ENCODE measurements at places on chromosomes 3 and 15.

- DNase-seq, result no peak
Measured at GRCh38 chr15:72379856-72380430, 4.1 kb upstream of the HEXA start.

DNA sequence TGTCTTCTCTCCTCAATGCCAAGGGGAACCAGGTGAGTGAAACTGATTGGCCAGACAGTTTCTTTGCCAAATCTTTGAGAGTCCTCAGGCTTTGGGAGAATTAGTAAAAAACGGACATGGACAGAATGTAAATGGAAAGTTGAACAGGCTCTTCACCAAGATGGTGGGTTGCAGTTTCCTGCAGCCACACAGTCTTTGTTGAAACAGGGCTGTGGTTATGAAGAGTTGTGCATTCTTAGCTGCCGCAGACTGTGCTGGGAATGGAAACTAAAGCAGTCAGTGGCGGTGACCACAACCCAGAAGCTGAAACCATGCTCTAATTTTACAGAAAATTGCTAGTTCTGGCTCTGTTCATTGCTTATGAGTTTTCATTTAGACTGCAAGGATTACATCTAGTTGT lies 42.1 kb upstream of the TASOR start:
- no peak for DNase-seq

- DNase-seq, result peak; percentile 47
Measured at GRCh38 chr3:72288955-72289691, 504.2 kb upstream of the PROK2 start.

- no peak for DNase-seq
Measured at GRCh38 chr3:126924458-126924857, 58.5 kb upstream of the PLXNA1 start.

GRCh38 chr3:43063114-43063513 lies 42.8 kb downstream of the POMGNT2 start:
- no peak for DNase-seq

- no peak for DNase-seq
Measured at GRCh38 chr3:137285924-137286323, 328.1 kb downstream of the IL20RB start.

DNA sequence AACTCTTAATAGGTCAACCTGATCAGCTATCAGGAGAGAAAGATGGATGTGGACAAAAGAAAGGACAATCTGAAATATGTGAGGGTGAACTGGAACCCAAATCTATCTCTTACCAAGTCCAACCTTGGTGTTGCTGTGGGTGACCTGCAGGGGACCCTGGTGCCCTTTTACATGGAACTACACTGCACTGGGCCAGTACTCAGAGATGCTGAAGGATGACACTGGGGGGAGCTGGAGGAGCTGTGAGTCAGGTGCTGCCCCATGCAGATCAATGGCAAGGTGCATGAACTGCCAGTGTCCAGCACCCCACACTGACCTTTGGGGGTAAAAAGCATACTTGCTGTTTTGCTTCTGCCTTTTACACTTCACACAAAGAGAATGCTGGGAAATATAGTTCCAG lies 55.6 kb upstream of the TBC1D5 start:
- DNase-seq, result no peak

GRCh38 chr3:46089237-46090011 lies 62.1 kb upstream of the XCR1 start:
- DNase-seq, result peak; percentile 76

DNA sequence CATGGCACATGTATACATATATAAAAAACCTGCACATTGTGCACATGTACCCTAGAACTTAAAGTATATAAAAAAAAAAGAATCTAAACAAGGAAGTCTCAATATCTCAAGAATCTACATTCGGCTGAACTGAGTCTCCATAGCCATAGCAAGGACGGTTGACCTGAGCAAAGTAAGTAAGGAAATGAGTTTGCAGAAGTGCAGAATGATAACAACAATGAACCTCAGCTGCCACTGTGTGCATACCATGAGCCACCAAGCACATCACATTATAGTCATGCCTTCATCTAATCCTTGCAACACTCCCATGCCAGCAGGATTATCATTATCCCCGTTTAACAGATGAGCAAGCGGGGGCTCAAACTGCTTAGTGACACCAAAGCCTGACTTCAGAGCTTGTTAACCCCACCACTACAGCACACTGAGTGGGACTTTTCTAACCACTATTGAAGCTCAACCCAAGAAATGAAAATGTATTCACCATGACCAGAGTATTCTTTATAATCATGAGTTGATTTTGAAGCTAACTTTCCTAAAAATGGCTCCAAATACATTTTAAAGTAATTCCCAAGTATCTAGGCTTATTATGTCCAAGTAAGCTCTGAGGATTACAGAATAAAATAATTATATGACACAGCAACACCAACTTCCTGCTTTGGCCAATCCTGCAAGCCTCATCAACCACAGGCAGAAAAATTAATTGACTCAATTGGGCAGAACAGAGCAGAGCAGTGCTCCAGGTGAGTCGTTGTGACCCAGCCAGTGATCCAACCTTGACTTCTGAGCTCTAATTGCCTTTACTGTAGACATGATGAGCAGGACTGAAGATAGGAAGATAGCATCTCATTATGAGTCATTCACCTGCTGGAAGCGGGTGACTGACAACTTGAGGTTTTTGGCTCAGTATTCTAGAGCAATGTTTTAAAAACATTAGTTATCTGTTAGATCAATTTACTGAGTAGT lies 47.3 kb upstream of the IL12A start:
- no peak for DNase-seq

DNA sequence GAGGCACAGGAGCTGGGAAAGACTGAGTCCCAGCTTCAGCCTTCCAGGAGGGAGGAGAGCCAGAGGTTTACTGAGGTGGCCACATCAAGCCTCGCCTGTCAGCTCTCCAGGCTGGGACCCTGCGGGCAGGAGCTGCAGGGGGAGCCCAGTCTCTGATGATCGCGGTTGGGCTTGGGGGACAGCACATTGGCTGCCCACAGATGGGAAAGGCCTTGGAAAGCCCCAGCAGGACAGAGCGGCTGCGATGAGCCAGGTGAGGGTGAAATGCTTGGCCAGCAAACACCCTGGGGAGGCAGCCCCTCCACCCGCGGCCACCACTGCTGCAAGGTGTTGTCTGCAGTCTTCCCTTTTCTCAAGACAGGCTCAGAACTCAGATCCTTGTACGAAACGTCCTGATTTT lies 31.2 kb downstream of the SEC61A1 start:
- DNase-seq, result no peak

DNA sequence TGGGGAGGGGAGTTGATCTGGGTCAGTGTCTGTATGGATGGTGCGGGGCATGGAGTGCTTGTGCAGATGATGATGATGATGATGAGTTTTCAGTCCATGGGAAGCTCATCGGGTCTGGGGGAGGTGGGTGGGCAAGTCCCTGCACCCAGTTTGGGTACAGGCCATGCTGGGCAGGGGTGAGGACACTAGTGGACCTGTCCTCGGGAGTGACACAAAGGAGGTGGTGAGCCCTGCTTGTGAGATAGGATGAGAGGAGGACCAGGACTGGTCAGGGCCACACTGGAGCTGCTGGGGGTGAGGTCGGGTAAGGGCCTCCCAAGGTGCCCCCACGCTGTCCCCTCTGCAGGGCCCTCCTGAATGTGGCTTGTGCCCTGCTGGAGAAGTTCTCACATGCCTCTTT lies 177.9 kb downstream of the APBA2 start:
- DNase-seq, result no peak

DNA sequence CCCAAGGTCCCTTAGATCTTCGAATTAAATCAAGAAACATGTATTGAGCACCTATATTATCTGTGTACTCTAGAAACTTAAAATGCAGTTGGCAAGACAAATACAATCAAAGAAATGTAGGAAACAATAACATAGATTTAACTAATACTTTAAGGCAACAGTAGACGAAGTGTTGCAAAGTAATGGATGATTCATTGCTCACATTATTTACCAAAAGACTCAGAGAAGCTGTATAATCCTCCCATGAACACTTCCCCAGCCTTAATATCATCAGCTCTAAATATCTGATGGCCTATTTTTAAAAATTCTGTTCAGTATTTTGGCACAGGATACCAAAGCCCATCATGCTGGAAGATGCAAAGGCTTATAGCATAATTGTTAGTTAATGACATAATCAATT lies 272.1 kb upstream of the TTC14 start:
- DNase-seq, result no peak

- DNase-seq, result no peak
Measured at GRCh38 chr3:146589899-146590508, 15.1 kb downstream of the PLSCR5 start.

- DNase-seq, result no peak
Measured at GRCh38 chr3:7800006-7800780, 701.4 kb upstream of the LMCD1 start.

DNA sequence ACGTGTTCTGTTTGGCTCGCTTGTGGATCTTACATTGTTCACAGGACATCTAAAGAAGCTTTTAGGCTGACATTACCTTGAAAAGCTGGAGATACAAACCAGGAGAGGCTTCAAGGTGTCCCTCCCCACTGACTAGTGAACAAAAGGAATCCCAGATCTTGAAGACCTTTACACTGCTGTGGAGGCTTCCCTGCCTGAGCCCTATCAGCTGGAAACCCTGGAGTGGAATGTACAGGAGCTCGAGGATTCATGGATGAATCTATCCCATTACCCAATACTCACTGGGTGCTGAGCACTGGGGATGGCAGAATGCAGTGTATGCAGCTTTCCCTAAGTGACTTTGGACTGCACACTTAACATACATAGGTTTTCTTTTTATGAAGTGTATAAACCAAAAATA lies 82.3 kb upstream of the MFGE8 start:
- DNase-seq, result no peak
